ENCODE measurements at places on chromosomes 6 and 20.

DNA sequence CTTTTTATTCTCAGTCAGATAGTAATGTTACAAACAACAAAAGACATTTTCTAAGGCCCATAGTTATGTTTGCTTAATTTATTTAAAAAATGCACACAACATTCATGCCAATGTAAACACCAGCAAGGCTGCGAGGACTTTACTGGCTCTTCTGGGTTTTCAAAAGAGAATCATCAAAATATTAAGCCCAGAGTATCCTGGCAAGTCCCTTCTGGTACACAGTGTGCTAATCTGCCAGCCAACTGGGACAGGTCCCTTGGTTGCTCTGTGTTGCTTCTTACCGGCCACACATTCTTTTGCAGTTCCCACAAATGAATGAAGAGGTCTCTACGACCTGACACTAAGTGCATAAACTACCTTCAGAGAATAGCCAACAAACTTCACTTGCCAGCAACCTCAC lies 42.6 kb upstream of the SPDEF start:
- no peak for DNase-seq

GRCh38 chr6:168411130-168411529 lies 29.9 kb upstream of the SMOC2 start:
- no peak for DNase-seq

DNA sequence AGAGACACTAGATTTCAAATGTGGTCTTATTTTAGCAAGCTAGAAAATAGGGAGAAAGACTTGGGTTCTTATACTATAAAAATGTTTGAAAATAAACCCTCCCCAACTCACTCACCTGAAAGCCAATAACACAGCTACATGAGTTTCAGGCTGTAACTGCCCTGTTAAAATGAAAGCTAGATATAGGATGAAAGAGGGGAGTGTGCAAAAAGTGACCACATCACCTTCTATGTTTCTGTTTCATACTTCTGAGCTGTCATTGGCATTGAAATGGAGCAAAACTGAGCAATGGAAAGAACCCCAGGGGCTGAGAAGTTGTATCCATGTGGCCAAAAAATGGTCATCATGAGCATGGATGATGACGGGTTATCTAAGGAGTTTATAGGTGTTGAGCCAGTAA lies 148.1 kb upstream of the TENT5A start:
- DNase-seq: no peak

DNA sequence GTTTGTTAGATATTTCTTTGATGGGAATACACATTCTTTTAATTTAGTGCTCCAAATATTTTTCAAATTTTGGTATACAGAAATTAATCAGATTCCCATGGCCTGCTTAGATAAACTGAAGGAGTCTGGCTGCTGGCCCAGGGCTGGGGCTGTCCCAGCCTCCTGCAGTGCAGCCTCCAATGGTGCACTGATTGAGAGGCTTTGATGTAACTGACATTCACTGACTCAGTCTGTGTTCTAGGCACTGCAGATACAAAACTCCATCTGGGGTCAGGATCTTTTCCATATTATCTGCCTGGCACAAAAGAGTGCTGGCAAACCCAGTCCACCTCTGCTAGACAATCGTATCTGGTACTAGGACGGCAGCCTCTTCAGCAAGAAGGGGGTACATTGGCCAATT lies 64.8 kb downstream of the GRIK2 start:
- no peak for DNase-seq

GRCh38 chr6:158313989-158314388 lies 1.7 kb downstream of the TULP4 start:
- DNase-seq: no peak

GRCh38 chr20:25503936-25504335 lies 81.4 kb downstream of the NINL start:
- DNase-seq: no peak

- no peak for DNase-seq
These were observed 14.2 kb downstream of the ARID1B start for GRCh38 chr6:156791320-156791850.

GRCh38 chr6:40371621-40372020 lies 215.5 kb downstream of the LRFN2 start:
- no peak for DNase-seq

- no peak for DNase-seq
These were observed 39.5 kb downstream of the NCR2 start for GRCh38 chr6:41374618-41375590.

DNA sequence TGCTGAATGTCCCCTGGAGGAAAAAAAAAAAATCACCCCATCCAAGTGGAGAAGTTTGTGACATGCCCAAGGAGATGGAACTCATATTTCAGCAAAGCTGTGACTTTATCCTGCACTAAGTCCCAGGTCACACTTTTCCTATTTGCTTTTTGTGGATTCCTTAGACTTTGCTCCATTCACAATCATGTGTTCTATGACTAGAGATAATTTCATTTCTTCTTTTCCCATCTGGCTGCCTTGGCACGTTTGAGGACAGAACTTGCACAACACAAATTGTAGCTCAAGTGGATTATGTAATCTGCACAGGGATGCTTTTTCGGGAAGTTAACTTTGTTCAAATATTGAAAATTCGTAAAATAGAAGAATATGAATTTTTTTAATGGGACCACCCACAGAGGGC lies 100.7 kb upstream of the PTPN1 start:
- no peak for DNase-seq

- no peak for DNase-seq
These were observed 736.6 kb downstream of the KIF16B start for GRCh38 chr20:15836634-15837033.

GRCh38 chr20:5751856-5752255 lies 1.7 kb downstream of the SHLD1 start:
- no peak for DNase-seq
